ENCODE measurements at places on chromosomes 11 and 22.

DNA sequence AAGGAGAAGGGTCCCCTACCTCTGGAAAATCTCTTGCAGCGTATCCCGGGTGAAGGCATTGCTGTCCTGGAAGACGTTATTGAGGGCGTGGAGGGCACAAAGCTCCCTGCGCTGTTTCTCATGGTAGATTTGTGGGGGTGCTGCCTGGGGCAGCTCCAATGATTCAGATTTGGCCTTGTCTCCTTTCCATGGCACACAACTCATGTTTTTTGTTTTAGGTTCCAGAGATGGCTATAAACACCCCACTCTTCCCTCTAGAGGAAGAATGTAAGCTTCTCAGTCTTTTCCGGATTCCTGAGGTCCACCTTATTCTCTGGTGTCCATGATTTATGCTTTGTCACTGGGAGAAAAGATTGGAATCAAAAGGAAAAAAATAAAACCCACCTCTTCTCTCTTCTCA, 959 bp downstream of the JOSD1 start:
- H3K4me3 ChIP-seq, result peak overlapping the region; percentile 94
- no peaks in the 10 kb centered on the region for H3K27me3 ChIP-seq
- DNase-seq, result no peak
- H3K4me1 ChIP-seq, result peaks cover 48% of the 10 kb centered on the region
- H3K36me3 ChIP-seq, result peaks cover 19% of the 10 kb centered on the region
- H3K27ac ChIP-seq, result peak overlapping the region; percentile 98

- no peak for DNase-seq
- H3K4me1 ChIP-seq, result peaks cover 2% of the 10 kb centered on the region
- no peak overlapping the region for H3K4me3 ChIP-seq
- no peak overlapping the region for H3K27ac ChIP-seq
Measured at GRCh38 chr11:124884869-124885479, 12.7 kb downstream of the ROBO4 start.

GRCh38 chr22:50114221-50115021, 24.6 kb downstream of the MOV10L1 start:
- no peaks in the 10 kb centered on the region for H3K36me3 ChIP-seq
- H3K27ac ChIP-seq, result no peak overlapping the region
- H3K4me1 ChIP-seq, result peaks cover 22% of the 10 kb centered on the region
- peaks cover 9% of the 10 kb centered on the region for H3K27me3 ChIP-seq
- no peak overlapping the region for H3K4me3 ChIP-seq

GRCh38 chr11:123628936-123629683, 25.3 kb downstream of the SCN3B start:
- H3K4me3 ChIP-seq, result no peak overlapping the region
- H3K36me3 ChIP-seq, result peaks cover 8% of the 10 kb centered on the region
- no peak for DNase-seq
- H3K4me1 ChIP-seq, result peaks cover 3% of the 10 kb centered on the region
- peaks cover 12% of the 10 kb centered on the region for H3K27me3 ChIP-seq

DNA sequence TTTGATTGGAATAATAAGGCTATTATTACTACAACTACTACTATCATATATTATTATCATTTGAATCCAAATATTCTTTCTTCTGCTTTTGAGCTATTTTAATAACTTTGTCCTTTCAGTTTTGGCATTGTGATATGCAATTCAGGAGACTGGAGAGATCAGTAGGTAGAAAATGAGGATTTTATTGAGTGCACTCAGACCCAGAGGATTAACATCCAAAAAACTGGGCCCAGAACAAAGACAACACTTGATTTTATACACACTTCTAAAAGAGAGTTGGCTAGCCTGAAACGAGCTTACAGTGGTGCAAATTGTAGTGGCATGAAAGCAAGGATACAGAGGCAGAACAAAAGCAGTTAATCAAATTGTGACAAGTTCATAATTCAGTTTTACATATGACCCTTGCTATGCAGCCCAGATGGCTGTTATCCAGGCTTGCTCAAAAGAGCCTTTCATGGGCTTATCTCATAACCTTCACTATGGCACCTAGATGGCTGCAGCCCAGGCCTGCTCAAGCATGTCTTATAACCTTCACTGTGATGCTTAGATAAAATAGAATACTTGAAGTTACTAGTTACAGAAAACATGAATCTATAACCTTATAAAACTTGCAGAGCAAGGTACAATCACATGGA, 796.3 kb upstream of the RAG2 start:
- H3K27me3 ChIP-seq, result no peaks in the 10 kb centered on the region
- no peaks in the 10 kb centered on the region for H3K36me3 ChIP-seq
- H3K4me1 ChIP-seq, result no peaks in the 10 kb centered on the region
- no peak for DNase-seq

DNA sequence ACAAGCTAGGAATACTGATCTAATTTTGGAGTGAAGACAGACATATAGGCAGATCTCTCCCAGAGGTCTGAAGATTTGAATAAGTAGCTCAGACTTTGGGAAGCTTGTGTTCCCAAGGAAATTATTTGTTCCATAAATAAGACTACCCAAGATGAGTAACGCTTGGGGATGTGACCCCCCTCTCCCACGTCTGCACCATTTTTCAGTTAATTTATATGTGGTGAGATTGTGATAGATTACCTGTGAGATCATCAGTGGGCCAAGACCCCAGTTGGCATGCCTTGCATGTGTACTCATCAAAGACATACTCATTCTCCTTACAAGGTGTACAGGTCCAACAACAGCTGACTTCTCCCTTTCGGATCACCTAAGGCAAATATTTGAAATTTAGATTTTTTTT, 252.8 kb upstream of the CTSC start:
- H3K4me3 ChIP-seq, result no peak overlapping the region
- no peak for DNase-seq
- H3K4me1 ChIP-seq, result no peaks in the 10 kb centered on the region
- no peaks in the 10 kb centered on the region for H3K27me3 ChIP-seq
- H3K36me3 ChIP-seq, result no peaks in the 10 kb centered on the region

GRCh38 chr11:131877246-131877942, 507.0 kb downstream of the NTM start:
- H3K27ac ChIP-seq, result no peak overlapping the region
- no peak for DNase-seq
- H3K4me3 ChIP-seq, result no peak overlapping the region
- no peaks in the 10 kb centered on the region for H3K27me3 ChIP-seq
- H3K36me3 ChIP-seq, result no peaks in the 10 kb centered on the region

- peaks cover 5% of the 10 kb centered on the region for H3K36me3 ChIP-seq
- H3K4me1 ChIP-seq, result peaks cover 28% of the 10 kb centered on the region
- H3K4me3 ChIP-seq, result no peak overlapping the region
- H3K27me3 ChIP-seq, result no peaks in the 10 kb centered on the region
Measured at GRCh38 chr22:46752988-46753310, 9.5 kb upstream of the TBC1D22A start.

GRCh38 chr11:67024966-67025365, 2.0 kb downstream of the SYT12 start:
- no peak overlapping the region for H3K4me3 ChIP-seq
- peaks cover 74% of the 10 kb centered on the region for H3K27me3 ChIP-seq
- peaks cover 13% of the 10 kb centered on the region for H3K4me1 ChIP-seq
- DNase-seq, result no peak
- H3K27ac ChIP-seq, result no peak overlapping the region
- H3K36me3 ChIP-seq, result no peaks in the 10 kb centered on the region

- H3K27me3 ChIP-seq, result peaks cover 7% of the 10 kb centered on the region
- H3K36me3 ChIP-seq, result peaks cover 2% of the 10 kb centered on the region
- no peaks in the 10 kb centered on the region for H3K4me1 ChIP-seq
- no peak overlapping the region for H3K27ac ChIP-seq
- no peak overlapping the region for H3K4me3 ChIP-seq
Measured at GRCh38 chr11:94845622-94846021, 77.5 kb downstream of the AMOTL1 start.

DNA sequence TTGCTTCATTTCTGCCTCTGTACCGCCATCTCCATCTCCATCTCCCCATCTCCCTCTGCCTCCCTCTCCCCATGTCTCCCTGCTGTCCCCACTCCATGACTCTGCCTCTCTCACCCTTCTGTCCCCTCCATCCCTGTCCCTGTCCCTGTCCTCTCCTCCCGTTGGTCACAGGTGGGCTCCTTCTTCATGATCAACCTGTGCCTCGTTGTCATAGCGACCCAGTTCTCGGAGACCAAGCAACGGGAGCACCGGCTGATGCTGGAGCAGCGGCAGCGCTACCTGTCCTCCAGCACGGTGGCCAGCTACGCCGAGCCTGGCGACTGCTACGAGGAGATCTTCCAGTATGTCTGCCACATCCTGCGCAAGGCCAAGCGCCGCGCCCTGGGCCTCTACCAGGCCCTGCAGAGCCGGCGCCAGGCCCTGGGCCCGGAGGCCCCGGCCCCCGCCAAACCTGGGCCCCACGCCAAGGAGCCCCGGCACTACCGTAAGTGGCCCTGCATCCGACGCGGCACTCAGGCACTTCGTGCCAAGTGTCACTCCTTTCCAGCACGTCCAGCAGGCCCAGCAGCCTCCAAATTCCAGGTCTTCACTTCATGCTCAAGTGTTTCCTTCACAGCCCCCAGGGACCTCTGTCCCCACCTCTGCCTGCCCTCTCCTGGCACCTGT, 76.0 kb downstream of the CACNA1I start:
- no peak overlapping the region for H3K4me3 ChIP-seq
- H3K27ac ChIP-seq, result no peak overlapping the region
- H3K36me3 ChIP-seq, result no peaks in the 10 kb centered on the region
- no peaks in the 10 kb centered on the region for H3K4me1 ChIP-seq
- H3K27me3 ChIP-seq, result no peaks in the 10 kb centered on the region

DNA sequence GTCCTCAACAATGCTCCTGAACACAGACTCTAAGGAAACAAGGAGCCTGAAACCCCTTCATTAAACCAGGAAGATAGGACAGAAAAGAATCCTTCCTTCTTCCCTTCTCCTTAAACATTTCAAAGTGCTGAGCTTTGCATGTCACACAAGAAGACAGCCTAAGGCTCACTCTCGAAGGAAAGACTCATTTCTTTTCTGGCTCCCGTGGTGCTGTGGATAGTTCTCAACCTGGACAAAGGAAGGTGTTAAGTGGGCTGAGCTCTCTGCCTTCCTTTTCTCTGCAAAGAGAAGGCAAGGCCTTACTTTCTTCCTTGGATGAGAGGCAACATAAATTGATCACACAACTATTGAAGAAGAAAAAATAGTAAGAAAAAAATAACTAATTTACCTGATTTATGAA, 452.4 kb upstream of the DDI1 start:
- no peaks in the 10 kb centered on the region for H3K36me3 ChIP-seq
- no peak overlapping the region for H3K4me3 ChIP-seq
- no peak overlapping the region for H3K27ac ChIP-seq

DNA sequence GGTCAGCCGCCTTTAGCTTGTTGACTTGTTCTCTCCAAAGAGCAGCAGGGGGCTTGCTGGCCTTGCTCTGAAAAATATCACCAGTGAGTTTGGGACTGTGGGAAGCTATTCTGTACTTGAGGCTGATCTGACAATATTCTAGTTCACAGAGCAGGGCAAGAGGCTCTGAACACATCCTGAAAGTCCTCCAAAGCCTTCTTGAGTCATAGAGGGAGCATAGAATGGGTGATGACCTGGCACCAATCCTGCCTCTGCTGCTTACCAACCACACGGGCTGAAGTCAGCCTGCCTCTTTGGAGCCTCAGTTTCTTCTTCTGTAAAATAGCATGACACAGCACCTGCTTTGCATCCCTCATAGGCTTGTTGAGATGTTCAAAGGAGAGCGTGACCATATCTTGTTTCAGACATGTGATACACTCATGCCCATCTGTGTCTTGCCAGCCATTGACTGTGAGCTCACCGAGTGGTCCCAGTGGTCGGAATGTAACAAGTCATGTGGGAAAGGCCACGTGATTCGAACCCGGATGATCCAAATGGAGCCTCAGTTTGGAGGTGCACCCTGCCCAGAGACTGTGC, 96.6 kb downstream of the RRAS2 start:
- no peak overlapping the region for H3K4me3 ChIP-seq
- no peaks in the 10 kb centered on the region for H3K4me1 ChIP-seq
- no peaks in the 10 kb centered on the region for H3K27me3 ChIP-seq
- no peak for DNase-seq

- DNase-seq, result no peak
- no peaks in the 10 kb centered on the region for H3K36me3 ChIP-seq
- H3K27me3 ChIP-seq, result peaks cover 47% of the 10 kb centered on the region
- no peak overlapping the region for H3K4me3 ChIP-seq
- H3K4me1 ChIP-seq, result peaks cover 14% of the 10 kb centered on the region
- H3K27ac ChIP-seq, result no peak overlapping the region
Measured at GRCh38 chr22:35380013-35380412, 883 bp upstream of the HMOX1 start.

DNA sequence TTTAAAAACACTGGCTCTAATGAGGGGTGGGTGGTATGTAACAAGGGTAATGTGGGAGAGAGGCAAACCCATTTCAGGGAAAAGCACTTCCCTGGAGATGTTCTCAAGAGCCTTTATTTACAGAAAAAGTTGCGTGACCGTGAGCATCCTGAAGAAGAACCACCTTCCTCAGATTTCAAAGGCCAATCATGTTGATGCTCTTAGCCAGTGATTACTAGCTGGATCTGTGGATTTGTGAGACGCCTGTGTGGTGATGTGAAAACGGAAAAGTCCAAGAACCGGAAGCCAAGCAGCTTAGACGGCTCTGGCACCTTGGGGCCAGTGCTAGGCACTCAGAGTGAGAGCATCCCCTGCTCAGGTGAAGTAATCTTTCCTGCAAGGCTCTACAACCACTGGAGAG, 12.6 kb upstream of the UBASH3B start:
- DNase-seq, result no peak
- H3K36me3 ChIP-seq, result no peaks in the 10 kb centered on the region
- peaks cover 6% of the 10 kb centered on the region for H3K27me3 ChIP-seq
- H3K27ac ChIP-seq, result no peak overlapping the region
- peaks cover 8% of the 10 kb centered on the region for H3K4me1 ChIP-seq

DNA sequence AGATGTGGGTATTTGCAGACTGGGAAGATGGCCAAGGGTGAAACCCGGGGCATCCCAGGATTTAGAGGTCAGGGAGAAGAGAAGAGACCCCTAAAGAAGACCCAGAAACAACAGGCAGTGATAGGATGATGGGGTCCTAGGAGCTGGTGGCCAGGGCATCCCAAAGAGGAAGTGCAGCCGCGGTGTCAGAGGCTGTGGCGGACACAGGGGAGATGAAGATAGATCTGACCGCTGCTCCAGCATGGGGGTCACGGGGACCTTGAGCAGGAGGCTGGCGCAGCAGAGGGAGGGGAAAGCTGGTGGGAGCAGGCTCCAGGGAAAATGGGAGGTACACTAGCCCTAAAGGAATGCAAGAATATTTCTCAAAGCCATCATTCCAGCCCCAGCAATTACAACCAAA, 47.3 kb downstream of the CTTN start:
- no peak overlapping the region for H3K4me3 ChIP-seq
- H3K27ac ChIP-seq, result no peak overlapping the region
- DNase-seq, result no peak
- H3K27me3 ChIP-seq, result peaks cover 10% of the 10 kb centered on the region
- peaks cover 3% of the 10 kb centered on the region for H3K36me3 ChIP-seq
- no peaks in the 10 kb centered on the region for H3K4me1 ChIP-seq

DNA sequence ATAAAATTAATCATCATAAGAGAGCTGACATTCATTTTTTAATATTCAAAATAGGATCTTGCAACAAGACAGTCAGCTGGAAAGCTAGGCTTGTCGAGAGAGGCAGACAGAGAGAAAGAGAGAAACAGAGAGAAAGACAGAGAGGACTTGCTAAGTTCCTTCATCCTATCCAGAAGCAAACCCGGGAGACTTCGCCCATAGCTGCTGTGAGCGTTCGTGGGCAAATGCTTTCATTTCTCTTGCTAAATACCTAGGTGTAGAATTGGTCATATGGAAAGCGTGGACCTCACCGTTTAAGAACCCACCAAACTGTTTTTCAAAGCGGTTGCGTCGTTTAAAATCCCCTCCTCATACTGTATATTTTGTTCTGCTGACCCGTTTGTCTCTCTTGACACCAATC, 25.3 kb upstream of the KRTAP5-6 start:
- no peaks in the 10 kb centered on the region for H3K4me1 ChIP-seq
- no peaks in the 10 kb centered on the region for H3K36me3 ChIP-seq
- H3K27me3 ChIP-seq, result peaks cover 46% of the 10 kb centered on the region

Data from activated naive CD8-positive, alpha-beta T cell treated with anti-CD3 and anti-CD28 coated beads, Interleukin-2, amount 10 ng/mL, durations not matched to agents 7 days and 5 days (primary cell).